ENCODE measurements at places on chromosomes 3 and 15. TPM values are rescaled to one million over a fixed set of nuclear protein-coding genes. Genes with fewer than 3 reads are reported as not detected.

DNA sequence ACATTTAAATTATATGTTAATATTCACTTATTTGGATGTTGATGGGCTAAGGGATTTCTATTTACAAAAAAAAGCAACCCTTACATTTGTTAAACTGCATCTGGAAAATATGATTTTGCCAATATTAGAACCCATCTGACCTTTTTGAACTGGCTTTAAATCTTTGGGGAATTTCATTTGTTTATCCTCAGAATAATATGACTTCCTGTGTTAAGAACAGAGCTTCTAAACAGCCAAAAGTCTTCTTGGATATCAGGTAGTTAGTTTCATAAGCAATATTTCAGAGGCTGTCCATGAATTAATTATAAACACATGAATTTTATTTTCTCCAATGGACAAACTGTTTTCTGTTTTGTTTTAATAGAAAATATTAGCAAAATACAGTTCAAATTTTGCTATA lies 301.9 kb upstream of the AGTR1 start:
- DNase-seq: no peak

DNA sequence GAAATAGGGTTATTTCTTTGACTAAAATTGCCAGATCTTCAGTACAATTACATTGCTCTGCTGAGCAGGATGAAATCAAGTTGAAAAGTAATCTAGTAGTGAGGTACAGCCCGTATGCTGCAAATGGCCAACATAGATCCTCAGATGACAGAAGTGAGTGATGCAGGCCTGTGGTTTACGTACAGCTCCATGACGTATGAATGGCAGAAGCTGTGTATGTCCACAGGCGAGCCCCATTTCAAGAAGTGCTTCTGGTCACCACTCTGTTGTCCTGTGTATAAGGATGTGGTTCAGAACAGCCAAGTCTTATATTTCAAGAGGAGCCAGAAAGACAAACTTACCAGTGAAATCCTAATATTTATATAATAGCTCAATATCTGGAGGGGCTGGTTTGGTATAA lies 9.2 kb downstream of the CD86 start:
- DNase-seq: no peak

DNA sequence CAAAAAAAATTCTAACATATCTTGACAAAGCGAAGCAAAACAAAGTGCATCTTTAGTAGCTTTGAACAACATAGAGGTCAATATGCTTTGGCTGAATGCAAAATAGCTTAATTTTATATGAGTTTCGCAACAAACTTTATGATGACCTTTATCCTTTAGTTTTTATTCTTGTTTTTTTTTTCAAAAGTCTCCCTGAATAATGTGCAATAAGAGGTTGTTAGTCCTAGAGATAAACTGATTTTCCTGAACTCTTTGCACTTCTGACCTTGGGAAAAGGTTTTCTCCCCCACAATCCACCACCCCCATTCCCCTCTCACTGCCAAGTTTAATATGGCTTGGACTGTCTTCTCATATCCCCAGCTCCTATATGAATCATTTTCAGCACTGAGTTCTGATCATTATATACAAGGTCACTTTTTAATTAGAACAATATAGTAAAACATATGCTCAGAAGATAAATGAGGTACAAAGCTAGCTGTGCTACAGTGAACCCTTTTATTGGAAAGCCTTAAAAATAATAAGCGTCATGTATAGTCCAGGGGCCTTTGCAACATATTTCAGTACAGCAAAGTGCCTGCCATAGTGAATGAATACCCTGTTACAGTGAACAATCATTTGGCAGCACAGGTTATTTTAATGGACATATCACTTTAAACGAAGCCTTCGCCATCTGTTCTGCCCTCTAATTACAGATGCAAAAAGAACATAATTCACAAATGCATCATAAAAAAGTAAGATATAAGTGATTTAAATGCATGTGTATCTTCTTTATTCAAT lies 496.3 kb upstream of the NR2F2 start:
- no peak for DNase-seq

The GOLGA6L7 gene
- not detected for total RNA-seq

DNA sequence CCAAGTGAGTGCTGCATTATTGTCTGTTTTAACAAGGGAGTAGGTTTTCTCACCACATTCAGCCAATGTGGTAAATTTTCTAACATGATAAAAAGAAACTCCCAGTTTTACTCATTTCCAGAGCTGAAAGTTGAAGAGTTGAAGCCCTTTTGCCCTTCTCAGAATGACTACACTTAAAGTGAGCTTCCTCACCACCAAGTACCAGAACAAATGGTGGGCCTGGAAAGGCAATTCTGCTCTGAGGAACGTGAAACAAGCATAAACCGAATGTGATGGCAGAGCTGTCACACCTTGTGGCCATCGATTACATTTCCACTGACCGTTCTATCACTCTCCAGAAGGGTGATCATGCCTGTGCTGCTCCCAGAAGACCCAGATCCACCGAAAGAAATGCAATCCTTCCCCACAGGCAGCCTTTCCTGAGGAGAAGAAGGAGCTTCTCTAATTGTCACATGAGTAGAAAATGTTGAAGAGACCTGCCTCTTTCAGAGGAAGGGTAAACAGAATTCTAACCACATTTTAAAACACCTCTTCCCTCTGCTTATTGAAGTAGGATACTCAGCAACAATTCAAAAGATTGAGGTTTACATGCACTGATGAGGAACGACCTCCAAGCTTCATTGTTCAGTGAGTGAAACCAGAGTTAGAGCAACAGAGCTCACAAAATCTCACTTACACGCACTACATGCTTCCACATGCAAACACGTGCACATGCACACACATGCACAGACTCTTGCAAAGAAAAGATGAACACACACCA lies 21.4 kb upstream of the CCR9 start:
- DNase-seq: no peak

The GORASP1 gene
- total RNA-seq: 29.2 TPM

GRCh38 chr3:8256441-8257071 lies 245.1 kb upstream of the LMCD1 start:
- no peak for DNase-seq

DNA sequence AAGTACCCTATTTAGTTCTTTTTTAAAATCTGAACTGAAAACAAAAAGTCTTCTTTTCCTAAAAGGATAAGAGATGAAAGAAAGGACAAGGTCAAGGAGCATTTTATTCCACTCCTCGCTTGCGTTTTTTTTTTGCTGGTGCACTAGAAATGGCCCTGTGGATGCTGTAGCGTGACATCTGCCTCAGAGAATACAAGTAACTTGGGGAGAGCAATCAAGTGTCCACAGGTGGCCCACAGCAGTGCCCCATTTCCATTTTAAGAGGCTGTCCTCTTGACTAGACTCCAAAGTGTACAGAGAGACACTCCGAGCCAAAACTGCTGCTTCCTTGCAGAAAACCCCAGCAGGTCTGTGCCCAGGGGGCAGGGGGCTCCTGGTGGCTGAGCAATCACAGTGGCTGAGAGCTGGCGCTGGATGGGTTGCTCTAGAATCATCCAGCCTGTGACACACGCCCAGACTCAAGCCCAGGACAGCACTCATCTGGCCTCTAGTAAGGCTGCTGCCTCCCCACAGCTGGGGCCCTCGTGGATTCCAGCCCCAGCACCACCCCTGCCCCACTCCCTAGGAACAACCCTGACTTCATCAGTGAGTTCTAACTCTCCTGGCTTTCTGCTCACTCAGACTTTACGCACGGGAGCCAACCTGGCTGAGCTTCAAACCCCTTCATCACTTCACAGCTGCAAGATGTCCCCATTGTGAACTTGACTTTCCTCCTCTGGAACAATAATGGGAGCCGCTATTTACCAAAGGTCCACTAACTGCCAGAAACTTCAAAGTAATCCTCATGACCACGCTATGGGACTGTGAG lies 71.1 kb upstream of the SPATA12 start:
- no peak for DNase-seq

GRCh38 chr3:112644453-112644852 lies 3.5 kb upstream of the CCDC80 start:
- DNase-seq: no peak

DNA sequence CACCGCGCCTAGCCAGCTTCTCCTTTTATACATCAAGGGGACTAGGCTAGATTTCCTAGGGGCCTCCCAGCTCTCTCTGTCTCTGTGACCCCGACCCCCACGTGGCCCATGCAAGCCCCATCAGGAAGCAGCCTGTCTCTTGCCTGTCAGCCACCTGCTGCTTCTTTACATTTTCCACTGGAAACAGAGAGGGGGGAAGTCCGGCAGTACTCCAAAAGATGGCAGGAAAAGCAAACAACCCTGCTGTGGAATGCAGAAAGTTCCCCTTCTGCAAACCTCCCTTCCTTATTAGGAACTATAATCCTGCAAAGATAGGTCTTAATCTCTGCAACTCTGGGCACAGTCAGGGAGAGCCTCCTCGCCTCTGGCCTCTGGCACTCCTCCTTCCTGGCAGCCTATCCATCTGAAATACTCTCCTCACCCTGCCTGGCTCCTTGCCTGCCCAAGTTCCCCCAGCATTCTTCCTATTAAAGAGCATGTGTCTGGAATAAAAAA lies 47.4 kb upstream of the HACD2 start:
- peak; percentile 20 for DNase-seq

DNA sequence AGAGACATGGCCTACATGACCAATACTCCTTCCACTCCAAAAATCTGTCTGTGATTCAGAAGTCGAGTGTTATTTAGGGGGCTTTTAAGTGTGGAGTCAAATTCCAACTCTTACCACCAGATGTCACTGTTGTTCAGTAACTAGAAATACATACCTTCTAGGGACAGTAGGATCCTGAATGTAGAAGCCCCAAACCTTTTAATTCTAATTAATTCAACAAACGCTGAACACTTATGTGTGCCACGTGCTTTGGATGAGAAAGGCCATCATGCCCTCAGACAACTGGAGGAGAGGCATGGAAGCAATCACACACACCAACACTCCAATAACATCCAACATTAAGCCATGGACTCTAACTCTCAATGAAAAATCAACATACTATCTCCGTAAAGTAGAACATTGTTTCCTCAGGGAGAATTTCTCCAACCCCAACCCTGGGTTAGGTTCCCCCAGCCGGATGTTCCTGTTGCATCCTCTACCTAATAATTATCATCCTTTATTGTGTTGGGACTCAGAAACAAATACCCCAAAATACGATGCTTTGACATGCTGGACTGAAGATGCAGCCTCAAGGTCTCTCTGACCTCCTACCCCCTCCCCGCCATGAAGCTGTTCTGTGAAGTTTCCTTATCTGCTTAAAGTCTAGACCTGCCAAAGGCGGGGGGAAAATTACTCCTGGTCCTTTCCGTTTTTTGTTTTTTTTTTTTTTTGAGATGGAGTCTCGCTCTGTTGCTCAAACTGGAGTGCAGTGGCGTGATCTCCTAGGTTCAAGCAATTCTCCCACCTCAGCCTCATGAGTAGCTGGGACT lies 8.0 kb upstream of the CCDC13 start:
- peak; percentile 71 for DNase-seq

The PP2D1 gene
- total RNA-seq: not detected

- DNase-seq: peak; percentile 49
These were observed 104.2 kb upstream of the SLC7A14 start for GRCh38 chr3:170689893-170690660.

DNA sequence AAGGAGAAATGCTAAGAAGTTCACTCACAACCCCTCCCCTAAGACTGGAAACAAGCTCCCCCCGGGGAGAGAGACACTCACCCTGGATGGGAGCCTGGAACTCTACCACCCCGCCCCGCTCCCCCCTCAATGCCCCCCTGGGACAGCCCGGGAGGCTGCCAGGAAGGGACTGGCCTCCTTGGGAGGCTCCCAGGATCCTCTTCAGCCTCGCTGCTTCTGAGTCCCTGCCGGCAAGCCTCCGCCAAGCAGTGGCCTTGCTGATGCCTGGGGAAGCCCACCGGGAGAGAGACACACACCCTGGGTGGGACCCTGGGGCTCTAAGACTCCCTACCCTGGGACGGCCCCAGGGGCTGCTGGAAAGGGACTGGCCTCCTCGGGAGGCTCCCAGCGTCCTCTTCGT lies 33.4 kb downstream of the CPEB1 start:
- DNase-seq: no peak

Data from RPMI7951 (cell line).